Activated CD4-positive, CD25-positive, alpha-beta regulatory T cell treated with anti-CD3 and anti-CD28 coated beads, Interleukin-2, amount 50 U/mL, for 16 hours (primary cell): ENCODE measurements at places on chromosomes 6 and 20.

- DNase-seq: no peak
Observed at GRCh38 chr6:37845026-37845911, 25.7 kb downstream of the ZFAND3 start.

DNA sequence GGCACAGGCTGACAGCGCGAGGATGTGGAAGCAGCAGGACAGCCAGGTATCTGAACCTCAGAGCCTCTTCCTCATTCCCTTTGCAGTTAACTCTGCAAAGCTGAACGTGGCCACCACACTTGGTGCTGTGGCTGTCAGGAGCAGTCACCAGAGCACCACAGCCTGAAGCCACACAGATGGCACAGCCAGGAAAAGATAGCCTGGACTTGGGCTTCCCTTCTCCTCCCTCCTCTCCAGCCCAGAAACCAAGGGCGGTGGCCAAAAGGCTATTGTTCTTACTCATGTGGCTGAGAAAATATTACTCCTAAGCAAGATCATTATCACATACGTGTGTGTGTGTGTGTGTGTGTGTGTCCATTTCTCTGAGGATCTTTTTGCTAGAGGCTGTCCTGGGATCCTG, 39.8 kb downstream of the CD164 start:
- no peak for DNase-seq

DNA sequence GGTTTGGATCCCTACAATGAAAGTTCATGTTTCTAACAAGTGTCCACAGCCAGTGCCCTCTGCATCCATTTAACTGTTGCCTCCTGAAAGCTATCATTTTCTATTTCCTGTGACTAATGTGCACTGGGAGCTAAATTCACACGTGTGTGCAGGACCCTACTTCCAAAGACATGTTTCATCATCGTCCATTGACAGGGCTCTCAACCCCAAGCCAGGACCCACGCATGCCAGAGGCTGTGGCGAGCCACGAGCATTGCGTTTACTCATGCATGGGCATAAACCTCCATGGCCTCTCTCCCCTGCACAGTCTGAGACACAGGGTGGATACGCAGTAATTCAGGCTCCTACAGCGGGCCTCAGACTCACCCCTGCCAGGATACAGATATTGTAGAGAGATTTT, 153.2 kb downstream of the MAFB start:
- no peak for DNase-seq

GRCh38 chr6:157227202-157228166, 95.8 kb downstream of the TMEM242 start:
- DNase-seq: no peak

- DNase-seq: no peak
Observed at GRCh38 chr6:76703786-76704185, 631.3 kb upstream of the IMPG1 start.

GRCh38 chr20:51017251-51017650, 5.7 kb downstream of the KCNG1 start:
- no peak for DNase-seq

- DNase-seq: no peak
Observed at GRCh38 chr20:62265365-62265764, 27.0 kb downstream of the OSBPL2 start.

GRCh38 chr6:161630674-161631073, 356.8 kb upstream of the AGPAT4 start:
- no peak for DNase-seq

GRCh38 chr20:37498066-37498665, 22.9 kb upstream of the NNAT start:
- DNase-seq: no peak

- DNase-seq: no peak
Observed at GRCh38 chr20:38272961-38273360, 12.4 kb upstream of the KIAA1755 start.

- no peak for DNase-seq
Observed at GRCh38 chr6:21213492-21213891, 380.1 kb upstream of the SOX4 start.

GRCh38 chr6:137818440-137818839, 48.6 kb upstream of the TNFAIP3 start:
- no peak for DNase-seq

DNA sequence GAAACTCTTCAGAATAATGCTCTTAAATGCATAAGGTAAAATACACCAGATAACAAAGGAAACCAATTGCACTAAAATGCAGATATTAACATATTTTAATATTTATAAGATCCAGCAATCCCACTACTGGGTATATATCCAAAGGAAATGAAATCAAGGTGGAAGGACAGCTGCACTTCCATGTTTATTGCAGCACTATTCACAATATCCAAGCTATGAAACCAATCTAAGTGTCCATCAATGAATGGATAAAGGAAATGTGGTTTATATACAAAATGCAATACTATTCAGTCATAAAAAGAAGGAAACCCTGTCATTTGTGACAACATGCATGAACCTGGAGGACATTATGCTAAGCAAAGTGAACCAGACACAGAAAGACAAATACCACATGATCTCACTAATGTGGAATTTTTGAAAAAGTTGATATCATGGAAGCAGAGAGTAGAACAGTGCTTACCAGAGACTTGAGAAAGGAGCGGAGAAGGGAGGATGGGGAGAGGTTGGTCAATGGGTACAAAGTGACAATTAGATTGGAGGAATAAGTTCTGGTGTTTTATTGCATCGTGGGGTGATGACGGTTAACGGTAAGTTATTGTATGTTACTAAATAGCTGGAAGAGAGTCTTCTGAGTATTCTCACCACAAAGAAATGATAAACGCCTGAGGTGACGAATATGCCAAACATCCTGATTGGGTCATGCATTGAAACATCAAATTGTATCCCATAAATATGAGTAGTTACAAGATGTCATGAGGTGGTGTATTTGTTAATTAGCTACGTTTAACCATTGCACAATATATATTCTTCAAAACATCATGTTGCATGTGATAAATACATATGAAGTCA, 37.9 kb upstream of the RNF24 start:
- DNase-seq: no peak

DNA sequence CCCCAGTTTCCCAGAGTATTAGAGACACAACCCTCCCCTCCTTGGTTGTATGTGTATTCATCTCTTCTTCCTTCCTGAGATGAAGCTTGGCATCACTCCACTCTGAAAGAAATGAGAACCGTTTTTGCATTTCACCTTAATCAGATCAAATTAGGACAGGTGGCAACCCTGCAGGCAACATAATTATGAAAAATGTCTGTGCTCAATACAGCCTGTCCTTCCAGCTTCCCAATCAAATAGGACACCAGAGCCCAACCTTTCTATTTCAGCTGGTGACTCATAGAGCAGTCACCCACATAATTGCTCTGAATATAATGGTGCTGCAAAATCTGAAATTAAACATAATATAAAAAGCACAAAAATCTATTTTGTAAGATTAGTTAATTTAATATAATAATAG, 310.2 kb upstream of the AGPAT4 start:
- DNase-seq: no peak

DNA sequence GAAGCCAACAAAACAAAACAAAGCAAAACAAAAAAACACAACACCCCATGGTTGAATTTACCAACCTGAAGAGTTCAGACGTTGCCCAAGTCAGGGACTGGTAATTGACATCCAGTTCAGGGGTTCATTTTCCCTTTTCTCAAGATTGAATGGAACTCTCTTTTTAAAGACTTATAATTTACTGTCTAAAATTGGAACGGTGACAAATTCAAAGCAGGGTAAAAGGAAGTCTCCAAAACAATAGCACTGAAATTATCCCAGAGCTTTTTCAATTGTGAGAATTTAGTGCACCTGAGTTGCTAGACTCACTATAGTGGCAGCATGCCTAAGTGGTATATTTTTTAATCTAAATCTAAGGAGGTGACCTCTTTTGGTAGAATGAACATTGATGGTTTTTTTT, 90.9 kb upstream of the PREP start:
- no peak for DNase-seq

DNA sequence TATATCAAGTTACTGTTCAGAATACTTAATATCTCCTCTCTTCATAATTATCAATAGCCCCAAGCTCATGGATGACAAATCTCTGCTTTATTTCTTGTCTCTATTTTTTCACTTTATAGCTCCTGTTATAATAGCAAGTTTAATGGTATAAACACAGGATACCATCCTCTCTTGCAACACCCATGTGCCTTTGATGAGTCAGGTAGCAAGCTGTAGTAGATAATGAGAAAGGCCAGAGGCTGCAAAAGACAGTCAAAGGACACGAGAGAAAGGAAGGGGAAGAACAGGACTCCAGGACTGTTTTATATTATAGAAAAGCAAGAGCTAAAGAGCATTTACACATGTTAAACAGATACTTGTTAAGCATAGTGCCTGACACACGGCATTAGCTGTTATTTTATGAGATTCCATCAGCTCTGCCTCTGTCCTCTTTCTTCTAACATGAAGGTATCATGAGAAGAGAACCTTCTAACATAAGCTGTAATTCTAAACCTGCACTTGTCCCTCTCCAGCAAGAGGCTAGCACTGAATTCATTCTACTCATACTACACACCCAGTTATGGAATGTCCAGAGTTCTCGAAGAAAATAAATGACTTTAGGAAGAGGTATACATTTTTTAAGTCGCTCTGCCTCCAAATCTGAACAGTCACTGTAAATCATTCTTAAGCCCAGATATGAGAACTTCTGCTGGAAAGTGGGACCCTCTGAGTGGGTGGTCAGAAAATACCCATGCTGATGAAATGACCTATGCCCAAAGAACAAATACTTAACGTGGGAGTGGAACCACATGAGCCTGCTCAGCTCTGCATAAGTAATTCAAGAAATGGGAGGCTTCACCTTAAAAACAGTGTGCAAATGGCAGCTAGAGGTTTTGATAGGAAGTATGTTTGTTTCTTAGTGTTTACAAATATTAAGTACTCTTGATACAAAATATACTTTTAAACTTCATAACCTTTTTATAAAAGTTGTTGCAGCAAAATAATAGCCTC, 45.0 kb downstream of the NT5E start:
- DNase-seq: no peak

- no peak for DNase-seq
Observed at GRCh38 chr6:15484821-15485220, 178.0 kb downstream of the DTNBP1 start.

- peak; percentile 37 for DNase-seq
Observed at GRCh38 chr20:57432862-57433491, 41.8 kb downstream of the RBM38 start.

DNA sequence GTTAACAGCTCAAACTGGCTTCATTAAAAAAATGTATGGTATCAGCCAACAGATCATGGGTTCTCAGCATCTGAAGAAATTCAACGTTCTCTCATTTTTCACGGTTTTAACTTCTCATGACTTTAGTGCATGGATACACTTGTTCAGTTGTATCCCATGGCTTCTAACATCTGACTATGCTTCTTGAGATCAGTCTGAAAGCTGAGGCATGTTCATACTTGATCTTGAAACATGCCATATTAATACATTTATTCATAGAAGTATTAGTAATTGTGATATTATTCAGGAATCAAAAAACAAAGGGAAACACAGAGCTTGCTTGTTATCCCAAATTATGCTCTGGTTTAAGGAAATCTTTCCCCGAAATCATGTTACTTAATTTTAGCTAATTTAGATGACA, 649.4 kb downstream of the PRKN start:
- DNase-seq: no peak
